Cardiac fibroblast (primary cell): ENCODE measurements at places on chromosomes 1 and 21.

DNA sequence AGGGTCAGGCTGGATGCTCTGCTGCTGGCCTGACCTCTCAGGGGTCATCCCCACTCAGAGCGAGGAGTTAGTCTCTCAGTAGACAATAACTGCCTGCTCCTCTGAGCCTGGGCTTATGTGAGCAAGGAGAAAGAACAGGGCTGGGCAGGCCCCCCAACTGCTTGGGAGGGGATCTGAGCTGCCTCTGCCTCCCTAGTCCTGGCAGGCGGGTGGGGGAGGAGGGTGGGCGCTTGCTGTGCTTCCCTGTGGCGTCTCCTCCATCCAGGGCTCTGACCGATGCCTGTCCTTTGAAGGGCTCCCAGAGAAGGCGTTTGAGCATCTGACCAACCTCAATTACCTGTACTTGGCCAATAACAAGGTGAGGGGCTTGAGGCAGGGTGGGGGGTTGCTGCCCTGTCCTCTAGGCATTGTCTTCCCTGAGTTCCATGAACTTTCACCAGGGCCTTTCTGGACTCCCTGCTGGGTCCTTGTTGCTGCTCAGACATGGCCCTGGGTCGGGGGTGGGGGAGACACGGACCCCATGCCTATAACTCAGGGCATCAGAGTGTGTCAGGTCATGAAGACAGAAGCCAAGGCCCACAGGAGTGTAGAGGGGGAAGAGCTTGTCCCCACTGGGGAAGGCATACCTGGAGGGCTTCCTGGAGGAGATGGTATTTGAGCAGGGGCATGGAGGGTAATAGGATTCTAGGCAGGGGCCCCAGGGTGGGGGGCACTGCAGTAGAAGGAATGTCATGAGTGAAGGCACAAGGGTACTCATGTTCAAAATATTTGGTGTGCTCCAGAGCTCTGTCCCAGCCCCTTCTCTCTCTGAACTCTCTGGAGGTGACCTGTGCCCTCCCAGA lies 12.5 kb downstream of the PODN start:
- DNase-seq, result no peak

DNA sequence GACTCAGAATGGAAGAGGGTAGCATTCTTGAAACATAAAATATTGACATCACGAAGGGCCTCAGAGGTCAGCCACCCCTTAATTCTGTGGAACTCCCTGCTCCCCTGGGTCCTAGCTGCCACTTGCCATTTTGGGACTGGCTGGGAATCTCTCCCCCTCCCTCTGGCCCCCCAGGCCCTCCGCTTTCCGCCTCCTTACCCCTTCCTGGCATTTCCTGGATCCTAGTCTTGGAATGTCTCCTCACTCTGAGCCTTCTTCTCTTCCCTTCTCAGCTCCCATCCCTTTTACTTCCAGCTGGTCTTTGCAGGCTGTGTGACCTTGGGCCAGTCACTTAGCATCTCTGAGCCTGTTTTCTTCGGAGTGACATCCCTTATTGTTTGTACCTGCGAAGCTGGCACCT lies 4.5 kb downstream of the PADI1 start:
- DNase-seq, result no peak

- DNase-seq, result peak; percentile 63
Measured at GRCh38 chr1:178768423-178768822, 43.4 kb downstream of the RALGPS2 start.

GRCh38 chr21:32240851-32241687 lies 37.8 kb downstream of the MIS18A start:
- peak; percentile 25 for DNase-seq

DNA sequence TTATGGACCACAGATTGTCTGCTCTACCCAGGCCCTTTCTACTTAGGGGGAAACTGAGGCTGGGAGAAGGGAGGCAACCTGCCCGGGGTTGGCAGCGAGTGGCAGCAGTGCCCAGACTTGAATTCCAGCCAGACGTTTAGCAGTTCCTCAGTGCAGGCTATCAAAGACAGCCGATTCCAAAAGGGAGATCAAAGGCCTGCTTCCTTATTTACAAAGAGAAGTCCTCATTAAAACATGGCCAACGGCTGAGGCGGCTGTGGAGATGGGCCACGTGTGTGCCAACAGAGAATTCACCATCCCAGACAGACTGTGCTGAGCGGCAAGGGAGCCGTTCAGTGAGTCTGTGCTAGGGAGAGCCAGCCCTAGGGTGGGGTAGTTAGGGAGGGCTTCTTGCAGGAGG lies 27.7 kb downstream of the C1QB start:
- no peak for DNase-seq

DNA sequence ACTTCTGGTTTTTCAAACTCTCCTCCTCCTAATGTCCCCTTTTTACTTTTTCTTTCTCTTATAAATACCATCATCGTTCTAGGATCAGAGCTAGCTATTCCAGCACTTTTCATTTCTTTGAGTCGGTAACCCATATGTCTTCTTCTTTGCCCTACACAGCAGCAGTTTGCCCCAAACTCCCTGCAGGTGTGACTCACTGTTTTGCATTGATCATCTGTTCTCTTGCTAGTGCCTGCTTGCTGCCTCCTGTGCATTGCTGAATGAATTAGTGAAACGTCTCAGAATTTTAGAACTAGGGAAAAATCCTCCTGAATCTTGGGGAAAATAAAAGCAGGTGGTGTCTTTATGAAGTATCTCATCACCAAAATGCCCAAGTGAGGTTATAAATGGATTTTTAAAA lies 21.7 kb downstream of the KCNK2 start:
- peak; percentile 25 for DNase-seq

- no peak for DNase-seq
Measured at GRCh38 chr1:216884614-216885229, 161.5 kb upstream of the ESRRG start.

- DNase-seq, result no peak
Measured at GRCh38 chr1:88746916-88747315, 62.8 kb downstream of the PKN2 start.

GRCh38 chr1:221469476-221469875 lies 272.4 kb downstream of the DUSP10 start:
- DNase-seq, result no peak

DNA sequence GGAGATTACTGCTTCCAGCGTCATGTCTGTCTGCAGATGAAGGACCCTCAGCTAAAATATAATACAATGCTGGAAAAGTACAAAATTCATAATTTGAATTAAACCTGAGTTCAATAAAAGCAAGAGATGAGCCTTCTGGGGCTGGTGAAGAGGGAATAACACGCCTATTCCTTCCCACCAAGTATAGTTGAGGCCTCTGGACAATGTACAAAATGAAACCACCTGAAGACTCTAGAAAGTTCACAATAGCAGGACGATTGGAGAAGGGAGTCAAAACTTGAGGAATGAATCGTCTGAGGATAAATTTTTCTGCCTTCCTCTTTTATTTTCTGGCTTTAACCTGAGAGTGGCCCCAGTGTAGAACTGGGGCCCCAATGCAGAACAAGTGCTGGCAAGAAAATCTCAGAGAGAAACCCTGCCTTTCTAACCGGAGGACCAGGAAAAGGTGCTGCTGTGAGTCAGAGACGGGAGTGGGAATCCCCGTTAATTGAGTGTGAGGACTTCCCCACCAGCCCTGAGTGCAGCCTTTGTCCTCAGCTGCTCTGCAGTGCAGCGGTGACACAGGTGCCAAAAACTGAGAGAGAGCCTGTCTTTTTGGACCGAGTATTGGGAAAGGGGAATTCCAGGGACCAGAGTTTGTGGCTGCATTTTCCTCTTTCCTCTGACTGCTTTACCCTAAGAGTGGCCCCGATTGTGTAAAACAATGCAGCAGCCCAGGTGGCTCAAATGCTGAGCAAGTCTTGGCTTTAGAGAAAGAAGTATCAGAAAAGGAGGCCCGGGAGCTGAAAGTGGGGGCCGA lies 264.9 kb downstream of the DYRK1A start:
- peak; percentile 56 for DNase-seq

- no peak for DNase-seq
Measured at GRCh38 chr1:114099268-114099667, 54.4 kb downstream of the SYT6 start.

DNA sequence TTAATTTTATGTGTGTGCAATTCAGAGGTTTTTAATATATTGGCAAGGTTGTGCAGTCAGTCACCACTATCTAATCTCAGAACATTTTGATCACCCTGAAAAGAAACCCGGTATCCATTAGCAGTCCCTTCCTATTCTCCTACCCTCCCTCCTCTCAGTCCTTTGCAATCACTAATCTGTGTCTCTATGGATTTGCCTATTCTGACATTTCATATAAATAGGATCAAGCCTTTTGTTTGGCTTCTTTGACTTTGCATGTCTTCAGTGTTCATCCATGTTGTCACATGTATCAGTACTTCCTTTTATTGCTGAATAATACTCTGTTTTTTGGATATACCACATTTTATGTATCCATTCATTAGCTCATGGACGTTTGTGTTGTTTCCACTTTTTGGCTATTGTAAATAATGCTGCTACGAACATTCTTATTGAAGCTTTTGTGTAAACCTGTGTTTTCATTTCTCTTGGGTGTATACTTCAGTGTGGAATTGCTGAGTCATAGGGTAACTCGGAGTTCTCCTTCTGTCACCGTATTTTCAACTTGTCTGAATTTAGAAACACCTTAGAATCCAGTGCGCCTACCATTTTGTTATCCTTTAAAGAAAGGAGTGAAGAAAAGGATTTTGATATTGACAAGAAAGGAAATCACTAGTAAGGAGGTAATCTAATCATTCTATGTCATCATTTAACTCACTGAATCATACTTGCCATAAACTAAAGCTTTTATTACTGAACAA lies 3.4 kb downstream of the CEP85 start:
- peak; percentile 65 for DNase-seq

GRCh38 chr1:22868331-22868730 lies 104.3 kb downstream of the LACTBL1 start:
- DNase-seq, result peak; percentile 39

GRCh38 chr1:227944931-227945890 lies 2.5 kb downstream of the WNT9A start:
- DNase-seq, result no peak

GRCh38 chr1:3050603-3051002 lies 18.4 kb upstream of the PRDM16 start:
- DNase-seq, result no peak

DNA sequence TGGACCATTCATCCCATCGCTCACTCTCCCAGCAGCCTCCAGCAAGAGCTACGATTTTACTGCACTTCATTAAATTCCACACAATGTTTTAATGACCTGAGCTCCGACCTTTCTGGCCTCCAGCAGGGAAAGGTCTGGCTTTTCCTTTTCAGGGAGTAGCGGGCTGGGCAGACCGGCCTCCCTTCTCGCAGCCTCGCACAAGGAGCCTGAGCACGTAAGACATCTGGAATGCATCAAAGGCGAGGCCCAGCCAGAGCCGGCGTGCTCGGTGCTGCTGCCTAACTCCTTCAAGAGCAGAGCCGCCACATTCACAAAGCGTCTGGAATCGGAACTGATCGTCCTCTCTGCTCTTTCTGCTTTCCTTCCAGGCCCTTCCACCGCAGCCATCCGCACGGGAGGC lies 32.5 kb upstream of the FHAD1 start:
- peak; percentile 61 for DNase-seq

GRCh38 chr21:42668298-42668992 lies 15.0 kb downstream of the PDE9A start:
- no peak for DNase-seq

- peak; percentile 86 for DNase-seq
Measured at GRCh38 chr1:84089465-84089864, 54.6 kb upstream of the PRKACB start.

- no peak for DNase-seq
Measured at GRCh38 chr1:192445241-192445640, 128.4 kb downstream of the RGS21 start.

- no peak for DNase-seq
Measured at GRCh38 chr1:1093610-1093943, 19.5 kb upstream of the RNF223 start.

- DNase-seq, result no peak
Measured at GRCh38 chr1:26945728-26946127, 14.5 kb downstream of the KDF1 start.

DNA sequence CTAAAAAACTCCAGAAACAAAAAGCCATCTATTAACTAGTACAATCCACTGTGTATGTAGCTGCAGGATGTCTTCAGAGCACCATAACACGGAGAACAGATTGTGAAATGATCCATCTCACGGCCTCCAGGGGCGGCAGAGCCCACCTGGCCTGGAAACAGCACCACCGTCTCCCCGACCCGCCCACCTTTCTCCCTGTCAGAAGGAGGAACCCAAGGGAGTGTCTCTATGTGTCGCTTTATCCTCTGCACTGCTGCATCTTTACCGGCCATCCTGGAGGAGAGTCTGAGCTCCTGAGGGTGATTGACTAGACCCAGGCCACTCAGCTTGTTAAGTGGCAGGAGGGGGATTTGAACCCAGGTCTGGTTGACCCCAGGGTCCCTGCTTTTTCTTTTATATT lies 405.0 kb downstream of the MATN1 start:
- no peak for DNase-seq

DNA sequence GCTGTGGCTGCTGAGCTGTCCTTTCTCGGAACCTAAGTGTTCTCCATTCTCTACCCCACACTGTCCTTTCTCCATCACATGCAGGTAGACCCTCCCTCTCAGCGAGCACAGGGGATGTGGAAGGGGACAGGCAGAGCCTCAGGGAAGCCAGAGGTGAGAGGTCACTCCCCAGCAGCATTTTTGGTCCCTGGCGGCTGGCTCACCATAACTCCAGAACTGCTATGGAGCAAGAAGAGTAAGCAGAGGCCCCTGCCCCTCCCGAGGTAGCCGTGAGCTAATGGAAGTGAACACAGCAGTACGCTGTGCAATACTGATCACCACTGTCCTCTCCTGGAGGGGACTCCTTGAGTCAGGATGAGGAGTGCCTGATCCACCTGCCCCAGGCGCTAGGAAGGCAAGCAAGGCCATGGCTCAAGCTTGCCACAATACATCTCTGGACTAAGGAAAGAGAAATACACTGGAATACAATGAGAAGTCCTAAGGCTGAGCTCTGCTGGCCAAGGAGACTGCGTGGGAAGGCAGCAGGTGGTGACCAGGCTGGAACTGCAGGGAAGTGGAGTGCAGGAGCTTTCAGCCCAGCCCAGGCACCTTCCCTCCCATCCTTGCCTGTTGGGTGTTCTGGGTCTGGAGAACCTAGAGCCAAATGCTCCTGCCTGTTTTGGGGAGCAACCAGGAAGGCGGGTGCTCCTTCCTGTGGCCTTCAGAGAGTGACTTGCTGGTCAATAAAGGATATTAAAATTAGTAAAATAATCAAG lies 96.2 kb downstream of the LAMC2 start:
- DNase-seq, result no peak

GRCh38 chr1:156266051-156266450 lies 16.6 kb downstream of the SMG5 start:
- no peak for DNase-seq

DNA sequence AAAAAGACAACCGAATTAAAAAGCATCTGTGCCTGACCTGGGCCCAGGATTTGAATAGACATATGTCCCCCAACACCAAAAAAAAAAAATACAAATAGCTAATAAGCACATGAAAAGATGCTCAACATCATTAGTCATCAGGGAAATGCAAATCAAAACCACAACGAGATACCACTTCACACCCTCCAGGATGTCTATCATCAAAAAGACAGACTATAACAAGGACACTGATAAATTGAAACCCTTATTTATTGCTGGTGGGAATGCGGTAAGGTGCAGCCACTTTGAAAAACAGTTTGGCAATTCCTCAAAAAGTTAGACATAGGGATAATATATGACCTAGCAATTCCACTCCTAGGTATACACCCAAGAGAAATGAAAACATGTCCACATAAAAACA lies 72.3 kb upstream of the CAMK1G start:
- no peak for DNase-seq
